ENCODE measurements at places on chromosomes 7 and 10.

DNA sequence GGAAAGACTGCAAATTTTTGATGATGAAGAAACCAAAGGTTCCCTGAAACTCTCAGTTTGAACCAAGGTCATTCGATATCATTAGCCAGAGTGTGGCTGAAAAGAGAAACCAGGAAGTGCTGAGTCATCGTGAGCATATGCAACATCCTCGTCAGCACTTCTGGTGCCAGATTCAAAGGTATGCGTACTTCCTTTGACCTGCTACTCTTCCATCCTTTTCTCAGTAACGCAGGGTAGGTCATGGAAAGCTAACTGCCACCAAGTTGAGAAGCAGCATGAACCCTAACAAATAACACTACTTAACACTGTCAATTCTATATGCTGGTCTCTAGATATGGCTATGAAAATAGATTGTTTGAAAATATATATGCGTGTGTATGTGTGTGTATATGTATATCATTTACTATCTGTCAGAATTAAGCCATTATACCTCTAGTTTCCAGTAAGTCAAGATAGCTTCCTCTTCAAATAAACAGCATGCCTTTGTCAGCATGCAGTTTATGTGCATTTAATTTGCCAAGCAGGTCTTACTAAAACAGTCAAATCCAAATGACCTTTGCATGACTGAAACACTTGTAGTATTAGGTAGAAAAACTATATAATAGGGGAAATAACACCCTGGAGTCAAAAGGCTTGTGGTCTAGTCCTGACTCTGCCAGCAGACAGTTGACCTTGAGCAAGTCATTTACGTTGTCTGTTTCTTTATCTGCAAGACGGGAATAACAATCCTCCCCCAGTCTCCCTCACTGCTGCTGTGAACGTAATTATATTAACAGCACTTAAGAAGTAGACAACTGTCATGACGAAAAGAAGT is 26.4 kb downstream of the CDK6 start:
- peak; percentile 61 for DNase-seq

DNA sequence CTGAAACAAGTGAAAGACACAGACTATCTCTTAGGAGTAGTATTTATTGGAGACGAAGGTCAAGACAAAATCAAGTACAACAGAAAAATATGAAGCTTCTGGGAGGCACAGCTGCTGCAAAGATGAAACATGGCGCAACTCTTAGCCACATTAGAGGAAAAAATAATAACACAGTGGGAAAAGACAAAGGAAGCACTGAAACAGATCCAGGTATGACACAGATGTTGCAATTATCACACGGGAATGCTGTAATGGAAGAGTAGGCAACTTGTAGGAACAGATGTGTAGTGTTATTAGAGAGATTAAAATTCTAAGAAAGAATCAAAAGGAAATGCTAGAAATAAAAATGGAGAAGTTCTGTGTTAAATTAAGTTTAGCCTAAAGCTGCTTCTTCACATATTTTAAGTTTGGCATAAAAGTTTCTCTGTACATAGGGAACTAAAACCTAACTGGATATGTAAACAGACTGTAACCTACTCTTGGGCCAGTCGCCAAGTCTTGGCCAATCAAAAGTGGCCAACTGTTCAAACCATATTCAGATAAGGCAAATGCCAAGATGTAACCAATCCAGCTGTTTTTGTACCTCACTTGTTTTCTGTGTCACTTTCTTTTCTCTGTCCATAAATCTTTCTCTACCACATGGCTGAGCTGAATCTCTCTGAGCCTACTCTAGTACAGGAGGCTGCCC is 1132.0 kb upstream of the LRRTM3 start:
- DNase-seq: no peak

GRCh38 chr10:44258460-44259089 is 126.3 kb downstream of the CXCL12 start:
- no peak for DNase-seq

- DNase-seq: peak; percentile 21
Observed at GRCh38 chr10:61000769-61001730, 57.1 kb upstream of the RHOBTB1 start.

DNA sequence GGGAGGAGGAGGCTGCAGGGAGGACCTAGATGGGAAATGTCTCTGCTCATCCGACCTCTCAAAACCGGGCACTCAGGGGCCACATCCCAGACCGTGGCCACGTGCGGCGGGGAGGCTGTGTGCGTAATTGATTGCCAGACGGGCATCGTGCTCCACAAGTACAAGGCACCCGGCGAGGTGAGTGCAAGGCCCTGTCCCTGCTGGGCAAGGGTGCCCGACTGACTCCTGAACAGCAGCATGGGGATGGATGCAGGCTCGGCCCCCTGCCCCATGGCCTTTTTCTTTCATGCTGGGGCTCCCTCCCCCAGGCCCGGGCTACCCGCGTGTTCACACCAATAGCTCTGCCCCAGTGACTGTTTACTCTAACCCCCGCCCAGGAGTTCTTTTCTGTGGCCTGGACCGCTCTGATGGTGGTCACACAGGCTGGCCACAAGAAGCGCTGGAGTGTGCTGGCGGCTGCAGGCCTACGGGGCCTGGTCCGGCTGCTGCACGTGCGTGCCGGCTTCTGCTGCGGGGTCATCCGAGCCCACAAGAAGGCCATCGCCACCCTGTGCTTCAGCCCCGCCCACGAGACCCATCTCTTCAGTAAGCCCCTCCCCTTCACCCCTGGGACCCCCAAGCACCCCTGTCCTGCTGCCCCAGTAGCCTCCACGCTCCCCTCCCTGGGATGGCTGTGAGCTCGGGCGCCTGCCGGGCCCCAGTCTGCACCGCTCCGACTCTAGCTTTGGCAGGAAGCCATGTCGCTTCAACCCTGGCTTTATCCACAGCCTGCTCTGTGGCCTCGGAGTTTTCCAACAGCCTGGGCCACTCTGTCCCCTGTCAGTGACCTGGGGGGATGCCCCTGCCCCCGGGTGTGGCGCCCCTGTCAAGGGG is 3.9 kb downstream of the LRWD1 start:
- no peak for DNase-seq

DNA sequence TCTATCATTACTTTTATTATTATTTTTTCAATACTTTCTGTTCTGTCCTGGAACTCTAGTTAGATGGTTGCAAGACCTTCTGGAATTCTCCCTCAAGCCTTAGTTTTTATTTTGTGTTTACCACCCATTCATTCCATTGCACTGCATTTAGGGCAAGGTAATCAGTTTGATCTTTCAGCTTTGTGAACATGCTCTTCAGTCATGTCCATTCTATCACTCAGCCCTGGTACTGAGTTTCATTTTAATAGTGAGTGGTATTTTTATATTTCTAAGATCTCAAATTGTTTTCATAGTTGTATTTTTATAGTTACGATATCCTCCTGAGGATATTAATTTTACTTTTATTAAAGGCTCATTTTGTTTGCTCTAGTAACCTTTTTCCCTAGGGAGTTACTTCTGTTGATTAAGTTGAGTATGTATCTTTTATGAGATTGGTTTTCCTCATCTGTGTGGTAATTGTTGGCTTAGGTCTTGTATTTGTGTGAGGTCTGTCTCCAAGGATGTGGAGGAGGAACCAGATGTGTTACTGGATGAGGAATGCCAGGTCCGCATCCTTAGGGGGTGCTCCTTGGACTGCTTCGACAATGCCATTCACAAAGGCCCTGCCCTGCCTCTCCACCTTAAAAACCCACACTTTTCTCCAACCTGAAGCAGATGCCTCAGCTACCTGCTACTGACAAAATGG is 46.7 kb upstream of the RAB18 start:
- no peak for DNase-seq

DNA sequence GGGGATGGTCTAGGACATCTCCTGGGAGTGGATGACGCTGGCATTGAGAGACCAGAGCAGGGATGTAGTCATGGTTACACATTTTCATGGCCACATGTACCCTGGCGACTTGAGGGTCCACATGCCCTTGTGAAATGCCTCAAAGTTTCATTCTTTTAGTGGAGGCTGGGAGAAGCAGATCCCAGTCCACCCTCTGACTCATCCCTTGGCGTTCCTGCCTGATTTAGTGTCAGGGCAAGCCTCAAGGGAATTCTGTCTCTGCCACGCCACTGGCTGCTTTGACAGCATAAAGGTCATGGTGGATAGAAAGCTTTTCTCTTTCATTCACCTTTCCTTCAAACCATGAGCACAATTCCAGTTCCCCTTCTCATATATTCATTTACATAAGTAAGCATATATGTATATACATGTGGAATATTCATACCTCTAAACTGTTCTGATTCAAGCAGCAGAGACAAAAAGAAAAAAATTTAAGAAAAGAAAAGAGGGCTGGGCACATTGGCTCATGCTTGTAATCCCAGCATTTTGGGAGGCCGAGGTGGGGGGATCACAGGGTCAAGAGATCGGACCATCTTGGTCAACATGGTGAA is 21.8 kb upstream of the KIF5B start:
- no peak for DNase-seq

All from NCI-H526 treated with DMSO at 0.1 percent for 48 hours (cell line).